Sigmoid colon (tissue), 7 donors: ENCODE measurements at places on chromosomes 7 and 10. TPM values are rescaled to one million over a fixed set of nuclear protein-coding genes. Genes with fewer than 3 reads are reported as not detected.

The CPN1 gene
- total RNA-seq = not detected

The KIF20B gene
- total RNA-seq = 2.5 TPM

The MPP7 gene
- total RNA-seq = 50.3 TPM

The PTPRN2 gene
- 4.9 TPM for total RNA-seq

The KLLN gene
- total RNA-seq = 0.14 TPM

The MCM10 gene
- total RNA-seq = 0.83 TPM

The MRC1 gene
- total RNA-seq = 37.9 TPM

The ASB15 gene
- total RNA-seq = not detected

The SSC4D gene
- 0.71 TPM for total RNA-seq

The HTRA1 gene
- total RNA-seq = 121 TPM

The TMEM139 gene
- total RNA-seq = not detected

The ADAMTS14 gene
- 0.41 TPM for total RNA-seq

The APBB1IP gene
- 3.3 TPM for total RNA-seq

The COL1A2 gene
- 1,047 TPM for total RNA-seq

- DNase-seq = no peak
These were observed 42.2 kb downstream of the ACSM6 start for GRCh38 chr10:95236068-95236903.

- DNase-seq = no peak
These were observed 7.3 kb upstream of the ABLIM1 start for GRCh38 chr10:114665406-114665805.

DNA sequence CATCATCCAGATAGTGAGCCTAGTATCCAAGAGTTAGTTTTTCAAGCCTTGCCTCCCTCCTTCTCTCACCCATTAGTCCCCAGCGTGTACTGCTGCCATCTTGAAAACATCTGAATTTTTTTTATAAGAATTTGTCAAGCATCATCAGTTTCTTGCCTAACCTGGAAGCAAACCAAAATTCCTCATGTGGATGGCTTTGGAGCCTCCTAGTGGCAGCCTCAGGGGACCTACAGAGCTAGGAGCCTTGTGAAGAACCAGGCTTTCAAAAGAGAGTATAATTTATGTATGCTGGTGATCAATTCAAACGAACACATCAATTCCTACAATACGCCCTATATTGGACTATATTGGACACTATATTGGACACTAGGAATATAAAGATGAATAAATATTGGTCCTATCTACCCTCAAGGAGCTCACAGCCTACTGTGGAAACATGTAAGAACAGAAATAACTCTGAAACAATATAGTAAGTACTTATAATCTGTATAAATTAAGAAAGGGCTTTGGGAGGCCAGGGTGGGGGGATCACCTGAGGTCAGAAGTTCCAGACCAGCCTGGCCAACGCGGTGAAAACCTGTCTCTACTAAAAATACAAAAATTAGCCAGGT, 63.4 kb downstream of the HPSE2 start:
- no peak for DNase-seq

DNA sequence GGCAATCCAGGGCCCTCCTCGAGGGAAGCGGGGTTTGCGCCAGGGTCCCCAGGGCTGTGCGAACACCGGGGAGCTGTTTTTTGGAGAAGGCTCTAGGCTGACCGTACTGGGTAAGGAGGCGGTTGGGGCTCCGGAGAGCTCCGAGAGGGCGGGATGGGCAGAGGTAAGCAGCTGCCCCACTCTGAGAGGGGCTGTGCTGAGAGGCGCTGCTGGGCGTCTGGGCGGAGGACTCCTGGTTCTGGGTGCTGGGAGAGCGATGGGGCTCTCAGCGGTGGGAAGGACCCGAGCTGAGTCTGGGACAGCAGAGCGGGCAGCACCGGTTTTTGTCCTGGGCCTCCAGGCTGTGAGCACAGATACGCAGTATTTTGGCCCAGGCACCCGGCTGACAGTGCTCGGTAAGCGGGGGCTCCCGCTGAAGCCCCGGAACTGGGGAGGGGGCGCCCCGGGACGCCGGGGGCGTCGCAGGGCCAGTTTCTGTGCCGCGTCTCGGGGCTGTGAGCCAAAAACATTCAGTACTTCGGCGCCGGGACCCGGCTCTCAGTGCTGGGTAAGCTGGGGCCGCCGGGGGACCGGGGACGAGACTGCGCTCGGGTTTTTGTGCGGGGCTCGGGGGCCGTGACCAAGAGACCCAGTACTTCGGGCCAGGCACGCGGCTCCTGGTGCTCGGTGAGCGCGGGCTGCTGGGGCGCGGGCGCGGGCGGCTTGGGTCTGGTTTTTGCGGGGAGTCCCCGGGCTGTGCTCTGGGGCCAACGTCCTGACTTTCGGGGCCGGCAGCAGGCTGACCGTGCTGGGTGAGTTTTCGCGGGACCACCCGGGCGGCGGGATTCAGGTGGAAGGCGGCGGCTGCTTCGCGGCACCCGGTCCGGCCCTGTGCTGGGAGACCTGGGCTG, 26.0 kb downstream of the PRSS2 start:
- no peak for DNase-seq

GRCh38 chr7:23161482-23161881, 20.4 kb upstream of the NUP42 start:
- no peak for DNase-seq

- no peak for DNase-seq
These were observed 10.5 kb upstream of the GIMAP8 start for GRCh38 chr7:150439967-150440366.

DNA sequence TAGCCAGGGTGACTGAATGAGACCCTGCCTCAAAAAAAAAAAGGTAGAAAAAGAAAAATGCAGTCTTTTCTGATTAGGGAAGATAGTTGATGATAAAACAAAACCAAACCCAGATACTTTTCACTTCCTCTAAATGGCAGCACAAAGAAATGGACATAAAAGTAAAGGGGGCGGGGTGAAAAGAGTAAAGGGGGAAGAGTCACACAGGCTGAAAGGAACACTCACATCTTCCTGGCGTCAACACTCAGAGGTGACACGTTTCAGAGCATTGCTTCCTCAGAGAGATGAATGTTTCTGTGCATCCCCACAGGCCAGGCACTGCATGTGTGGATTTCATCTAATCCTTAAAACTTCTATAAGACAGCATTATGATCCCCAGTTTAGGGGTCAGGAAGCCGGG, 81.2 kb downstream of the HIPK2 start:
- no peak for DNase-seq

DNA sequence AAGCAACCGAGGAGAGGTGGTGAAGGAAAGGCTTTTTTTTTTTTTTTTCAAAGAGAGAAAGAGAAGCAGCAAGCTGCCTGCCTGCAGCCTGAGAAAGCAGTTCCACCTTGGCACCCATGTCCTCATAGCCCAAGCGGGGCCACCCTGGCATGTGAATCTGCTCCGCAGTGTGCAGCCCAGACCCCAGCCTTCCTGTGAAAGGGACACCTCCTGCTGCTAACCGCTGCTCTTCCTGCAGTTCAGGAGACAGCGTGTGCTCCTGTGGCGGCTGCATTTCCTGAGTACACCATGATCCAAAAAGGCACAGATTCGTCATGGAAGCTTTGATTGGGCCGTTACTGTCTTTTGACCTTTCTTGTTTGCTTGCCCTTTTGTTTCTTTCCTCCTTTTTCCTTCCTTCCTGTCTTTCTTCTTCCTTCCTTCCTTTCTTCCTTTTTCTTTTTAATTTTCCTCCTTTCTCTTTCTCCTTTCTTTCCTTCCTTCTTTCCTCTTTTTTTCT, 38.1 kb downstream of the IKZF1 start:
- DNase-seq = peak; percentile 55

DNA sequence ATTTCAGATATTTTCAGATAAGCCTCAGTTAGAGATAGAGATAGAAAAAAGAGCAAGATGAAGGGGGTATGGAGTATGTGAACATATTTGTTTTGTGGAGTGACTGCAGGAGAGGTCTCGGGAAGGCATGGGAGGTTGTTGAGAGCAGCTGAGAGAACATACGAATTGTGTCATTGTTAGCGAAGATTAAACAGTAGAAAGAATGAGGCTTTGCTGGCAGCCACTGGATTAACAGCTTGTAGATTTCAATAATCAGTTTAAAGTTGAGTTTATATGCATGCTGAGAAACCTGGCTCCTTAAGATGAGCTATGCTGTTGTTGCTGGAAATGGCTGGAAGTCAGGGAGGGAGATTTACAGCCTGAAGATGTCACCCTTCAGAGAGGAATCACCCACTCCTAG, 100.9 kb upstream of the SORCS3 start:
- no peak for DNase-seq

DNA sequence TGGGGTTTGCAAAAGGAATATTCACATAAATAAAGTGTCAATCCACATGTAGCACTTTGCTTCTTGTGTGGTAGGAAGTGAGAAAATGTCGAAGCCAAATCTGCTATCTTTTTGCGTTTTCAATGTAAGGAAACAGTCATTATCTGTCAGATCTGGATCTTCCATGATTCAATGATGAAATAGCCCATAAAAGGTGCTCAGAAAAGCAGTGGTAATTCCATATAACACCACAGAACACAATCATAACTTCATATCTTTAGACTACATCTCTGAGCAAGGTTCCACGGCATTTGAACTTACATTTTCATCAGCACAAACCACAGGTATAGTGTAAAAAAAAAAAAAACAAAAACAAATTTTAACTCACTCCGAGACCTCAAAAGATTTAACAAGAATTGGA, 39.9 kb upstream of the EGR2 start:
- no peak for DNase-seq

DNA sequence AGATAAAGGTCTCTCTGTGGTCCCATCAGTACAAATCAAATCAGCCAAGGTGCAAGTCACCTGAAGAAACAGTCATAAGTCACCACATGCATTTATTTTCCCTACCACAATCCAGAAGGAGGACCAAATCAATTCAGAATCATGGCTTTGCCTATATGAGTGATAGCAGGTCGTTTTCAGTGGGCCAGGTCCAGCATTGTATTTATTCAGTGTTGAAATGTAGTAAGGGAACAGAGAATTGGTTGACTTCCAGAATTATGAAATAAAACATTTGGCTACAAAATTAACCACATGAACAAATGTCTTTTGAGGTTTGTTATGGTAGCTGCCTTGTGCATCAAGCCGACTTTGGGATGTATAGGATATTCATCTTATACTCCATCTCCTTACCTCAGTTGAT, 88.4 kb downstream of the POLR1F start:
- no peak for DNase-seq

GRCh38 chr10:121974535-121975294, at the start of gene NSMCE4A:
TSS of gene NSMCE4A (minus strand) at chr10:121975217. CDS start at chr10:121975165, 52 bp downstream.
- DNase-seq = peak; percentile 89

GRCh38 chr10:130804778-130805634, 506.5 kb downstream of the TCERG1L start:
- no peak for DNase-seq

DNA sequence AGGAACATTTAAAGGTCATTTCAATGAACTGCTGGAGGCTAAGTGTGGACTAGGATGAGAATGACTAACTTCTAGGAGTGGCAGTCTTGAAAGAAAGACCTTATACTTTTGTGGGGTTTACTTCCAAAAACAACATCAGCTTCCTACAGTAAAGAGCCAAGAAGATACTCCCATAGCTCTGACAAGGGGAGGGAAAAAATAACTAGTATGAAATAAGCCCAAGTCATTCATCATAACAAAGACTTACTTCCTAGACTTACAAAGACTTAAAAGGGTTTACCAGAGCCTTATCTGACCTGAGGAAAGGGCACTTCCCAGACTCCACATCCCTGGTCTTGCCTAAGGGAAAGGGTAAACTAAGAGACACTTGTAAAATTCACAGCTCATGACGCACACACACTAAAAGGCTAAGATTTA, 31.7 kb downstream of the ARHGAP12 start:
- no peak for DNase-seq

- no peak for DNase-seq
These were observed 20.4 kb downstream of the GRID2IP start for GRCh38 chr7:6530626-6531491.

- DNase-seq = no peak
These were observed 93.0 kb downstream of the NHLRC2 start for GRCh38 chr10:113947184-113948041.

DNA sequence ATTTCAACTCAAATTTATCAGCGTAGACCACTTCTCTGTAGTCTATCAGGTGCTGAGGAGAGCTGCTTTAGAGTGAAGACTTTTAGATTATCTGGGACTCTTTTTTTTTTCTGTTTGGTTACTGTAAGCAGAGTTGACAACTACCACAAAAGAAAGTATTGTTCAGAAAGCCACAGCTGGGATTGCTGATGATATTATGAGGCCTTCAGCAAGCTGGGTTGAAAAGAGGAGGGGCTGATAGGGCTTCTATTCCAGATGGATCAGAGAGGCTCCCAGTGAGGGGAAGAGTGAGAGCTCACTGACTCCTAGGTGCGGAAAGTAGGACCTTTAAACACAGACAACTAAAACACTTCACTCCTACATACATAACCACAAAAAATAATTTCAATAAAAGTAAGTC, 188.5 kb upstream of the FERD3L start:
- no peak for DNase-seq

- DNase-seq = no peak
These were observed 3.0 kb upstream of the DDIT4 start for GRCh38 chr10:72270607-72271281.

DNA sequence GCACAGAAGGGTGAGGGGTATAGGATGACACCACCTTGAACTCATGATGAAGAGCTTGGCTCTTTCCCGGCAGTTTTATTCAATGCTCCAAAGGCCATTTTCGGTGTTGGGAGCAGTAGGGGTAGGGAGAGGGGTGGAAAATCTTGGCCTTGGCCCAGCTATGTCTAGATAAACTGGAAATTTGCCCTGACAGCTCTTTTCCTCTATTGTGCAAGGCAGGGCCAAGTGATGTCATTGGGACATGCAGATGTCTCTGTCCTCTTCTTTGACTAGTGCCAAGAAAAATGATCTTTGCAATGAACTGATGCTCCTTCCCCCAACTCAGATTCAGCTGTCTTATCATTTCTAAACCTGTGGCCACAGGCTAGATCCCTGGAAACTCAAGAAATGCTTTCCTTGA, 27.7 kb upstream of the PRKCQ start:
- no peak for DNase-seq

DNA sequence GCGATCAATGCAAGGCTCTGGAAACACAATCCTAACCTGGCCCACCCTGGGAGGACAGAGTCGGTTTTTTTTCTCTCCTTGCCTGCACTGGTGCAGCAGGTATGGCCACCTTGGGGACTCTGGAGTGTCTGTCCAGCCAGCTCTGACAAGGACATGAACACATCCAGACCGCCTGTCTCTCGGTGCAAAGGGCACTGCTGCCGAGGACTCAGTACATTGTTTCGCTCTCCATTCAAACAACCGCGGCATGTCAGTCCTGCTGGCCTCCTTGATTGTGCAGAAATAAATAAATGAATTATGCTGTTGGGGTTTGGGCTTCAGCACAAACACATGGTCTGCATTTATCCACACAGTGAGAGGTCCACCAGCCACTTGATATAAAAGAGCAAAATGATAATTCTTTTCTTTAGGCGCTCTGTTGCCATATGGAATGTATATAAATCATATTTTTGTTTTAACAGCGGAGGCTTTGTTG, 565.2 kb downstream of the KCNMA1 start:
- DNase-seq = no peak

DNA sequence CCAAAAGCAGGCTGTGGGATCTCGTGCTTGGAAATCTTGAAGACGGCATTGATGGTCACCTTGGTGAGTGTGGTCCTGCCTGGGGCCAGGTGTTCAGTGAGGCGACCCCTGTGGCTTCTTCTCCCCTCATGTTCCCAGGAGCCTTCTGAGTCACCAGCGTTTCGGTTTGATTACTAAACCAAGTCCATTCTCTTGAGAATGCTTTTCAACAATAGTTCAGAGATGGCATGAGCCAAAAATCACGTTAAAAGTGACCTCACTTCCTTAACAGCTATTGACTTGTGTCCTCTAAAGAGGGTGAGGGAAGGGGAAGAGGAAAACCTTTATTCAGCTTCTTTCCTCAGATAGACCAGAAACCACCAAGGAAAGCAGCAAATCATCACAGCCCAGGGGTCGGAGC, 315.2 kb downstream of the GATA3 start:
- DNase-seq = no peak
